ENCODE measurements at places on chromosomes 2 and 18.

GRCh38 chr2:36267194-36267593, 88.4 kb upstream of the CRIM1 start:
- no peak for DNase-seq

GRCh38 chr18:61998957-61999356, 106.2 kb upstream of the RNF152 start:
- no peak for DNase-seq

DNA sequence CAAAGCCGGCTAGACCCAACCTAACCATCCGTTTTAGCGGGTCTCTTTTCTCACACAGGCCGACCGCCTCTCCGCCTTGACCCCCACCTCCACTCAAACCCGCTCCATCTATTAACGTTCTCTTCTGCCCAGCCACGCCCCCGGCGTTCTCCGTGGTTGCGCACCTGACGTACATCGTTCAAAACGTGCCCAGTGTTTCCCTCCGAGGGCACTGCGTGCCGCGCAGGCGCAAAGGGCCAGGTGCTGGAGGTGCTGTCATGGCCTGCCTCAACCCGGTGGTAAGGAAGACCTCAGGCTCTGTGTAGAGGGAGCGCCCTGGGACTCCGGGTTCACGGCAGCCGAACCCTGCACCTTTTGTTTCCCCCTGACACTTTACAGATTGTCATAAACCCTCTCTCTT, at the start of gene GTF2A1L:
TSS of gene GTF2A1L (plus strand) at position 239 of the 400 bp plus-strand sequence. CDS start at position 258, 19 bp downstream.
- no peak for DNase-seq

DNA sequence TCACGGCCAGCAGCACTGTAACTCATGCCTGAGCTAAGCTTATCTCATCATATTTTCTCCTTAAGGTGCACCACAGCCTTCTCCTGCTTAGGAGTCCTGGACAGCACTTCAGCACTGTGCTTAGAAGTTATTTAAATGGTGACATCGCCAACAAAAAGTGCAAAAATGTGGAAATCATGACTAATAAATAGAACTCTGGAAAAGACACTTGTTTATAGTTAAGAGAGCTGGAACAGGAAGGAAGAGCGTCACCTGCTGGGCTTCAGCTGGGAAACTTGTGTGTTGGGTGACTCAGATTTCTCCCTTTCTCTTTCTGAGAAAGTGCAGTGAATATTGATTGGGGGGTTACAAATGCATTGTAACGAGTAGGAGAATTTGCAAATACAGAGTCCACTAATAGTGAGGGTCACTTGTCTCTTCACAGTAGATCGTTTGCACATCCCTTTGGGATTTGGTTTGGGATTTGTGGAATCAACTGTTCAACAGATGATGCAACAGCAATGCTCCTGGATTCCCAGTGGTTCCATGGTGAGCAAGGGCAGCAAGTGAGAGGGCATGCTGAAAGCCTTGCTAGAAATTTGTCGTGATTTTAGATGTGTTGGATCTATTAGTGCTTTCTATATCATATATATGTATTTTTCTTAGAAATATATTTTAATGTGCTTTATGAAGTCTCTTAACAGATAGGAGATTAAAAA, 84.2 kb downstream of the DOK6 start:
- DNase-seq: no peak

GRCh38 chr2:232336241-232336736, 42.3 kb upstream of the ALPP start:
- DNase-seq: no peak

DNA sequence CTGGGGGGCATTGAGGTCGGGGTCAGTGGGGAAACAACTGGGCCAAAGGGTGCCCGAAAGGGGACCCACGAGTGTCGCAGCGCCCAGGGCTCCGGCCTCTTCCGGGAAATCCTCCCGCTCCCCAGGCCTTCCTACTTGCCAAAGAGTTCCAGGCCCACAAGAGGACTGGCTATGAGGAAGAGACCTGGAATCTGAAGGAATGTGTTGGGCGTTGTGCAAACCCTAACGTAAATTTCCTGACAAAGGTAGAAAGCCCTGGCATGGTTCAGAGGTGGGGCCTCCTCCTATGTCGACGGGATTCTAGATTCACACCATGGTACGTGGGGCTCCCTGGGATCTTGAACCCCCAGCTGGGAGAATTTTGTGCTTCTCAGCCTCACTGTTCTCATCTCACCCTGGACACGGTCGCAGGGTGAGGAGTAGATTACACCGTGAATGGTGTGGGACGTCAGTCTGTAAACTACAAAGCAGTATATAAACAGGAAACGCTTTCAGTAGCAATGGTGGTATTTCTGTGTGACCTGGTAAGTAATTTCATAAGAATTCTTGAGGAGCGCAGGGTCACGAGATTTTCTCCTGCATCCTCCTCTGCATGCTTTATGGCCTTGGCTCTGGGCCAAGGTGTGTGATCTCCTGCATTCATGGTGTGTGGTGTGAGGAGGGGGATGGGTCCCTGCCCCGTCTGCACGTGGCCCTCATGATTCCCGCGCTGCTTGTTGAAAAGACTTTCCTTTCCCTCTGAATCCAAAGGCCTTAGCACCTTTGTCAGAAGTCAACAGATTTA, 868 bp downstream of the HSBP1L1 start:
- DNase-seq: no peak

GRCh38 chr2:170206805-170207407, 29.0 kb downstream of the MYO3B start:
- no peak for DNase-seq

GRCh38 chr18:12699747-12700146, 2.8 kb downstream of the CEP76 start:
- no peak for DNase-seq

DNA sequence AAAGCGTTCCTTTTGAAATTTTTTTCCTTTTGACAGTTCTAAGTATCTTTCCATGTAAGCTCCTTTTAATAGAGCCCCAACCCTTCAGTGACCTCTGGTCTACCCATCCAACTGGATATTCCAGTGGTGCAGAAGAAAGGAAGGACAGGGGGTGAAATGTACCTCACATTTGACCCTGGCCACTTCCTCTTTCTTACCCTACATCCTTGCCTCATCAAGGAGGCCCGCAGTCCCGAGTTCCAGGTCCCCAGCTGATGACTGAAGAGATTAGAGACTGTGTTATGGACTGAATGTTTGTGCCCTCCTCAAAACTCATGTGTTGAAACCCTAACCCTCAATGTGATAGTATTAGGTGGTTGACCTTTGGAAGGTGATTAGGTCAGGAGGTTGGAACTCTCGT, 158.1 kb downstream of the RBM43 start:
- DNase-seq: no peak

- DNase-seq: no peak
Observed at GRCh38 chr18:11982981-11983380, 1.7 kb downstream of the IMPA2 start.

DNA sequence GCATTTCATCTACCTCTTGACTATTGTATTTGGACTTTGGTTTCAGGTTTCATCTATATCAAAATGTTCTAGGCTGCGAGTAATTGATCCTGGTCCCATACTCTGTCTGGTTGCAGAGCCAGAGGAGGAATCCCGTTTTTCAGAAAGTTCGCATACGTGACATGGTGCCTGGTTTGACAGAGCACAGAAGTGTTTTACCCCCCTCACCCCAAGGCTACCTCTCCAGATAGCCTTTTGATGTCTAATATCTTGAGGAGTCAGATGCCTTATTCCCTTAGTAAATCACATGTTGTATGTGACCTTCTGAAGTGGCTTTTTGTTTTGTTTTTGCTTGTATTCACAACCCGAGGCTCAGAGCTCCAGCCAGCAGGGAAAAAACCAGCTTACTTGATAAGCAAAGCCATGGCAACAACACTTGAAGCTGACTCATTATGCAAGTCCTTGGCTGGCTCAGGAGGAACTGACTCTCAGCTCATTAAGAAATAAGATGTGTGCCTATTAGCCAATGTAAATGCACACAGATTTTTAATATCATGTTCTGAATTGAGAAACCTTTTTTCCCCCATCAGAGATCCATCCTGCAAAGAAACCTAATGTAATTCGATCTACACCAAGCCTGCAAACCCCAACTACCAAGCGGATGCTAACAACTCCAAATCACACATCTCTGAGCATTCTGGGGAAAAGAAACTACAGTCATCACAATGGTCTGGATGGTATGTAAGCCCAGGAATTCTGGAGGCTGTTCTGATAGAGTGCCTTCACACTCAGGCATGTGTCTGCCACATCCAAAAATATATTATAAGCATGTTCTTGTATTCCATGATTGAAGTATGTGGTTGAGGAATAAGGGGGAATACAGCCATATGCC, 41.4 kb downstream of the OXER1 start:
- peak; percentile 15 for DNase-seq

DNA sequence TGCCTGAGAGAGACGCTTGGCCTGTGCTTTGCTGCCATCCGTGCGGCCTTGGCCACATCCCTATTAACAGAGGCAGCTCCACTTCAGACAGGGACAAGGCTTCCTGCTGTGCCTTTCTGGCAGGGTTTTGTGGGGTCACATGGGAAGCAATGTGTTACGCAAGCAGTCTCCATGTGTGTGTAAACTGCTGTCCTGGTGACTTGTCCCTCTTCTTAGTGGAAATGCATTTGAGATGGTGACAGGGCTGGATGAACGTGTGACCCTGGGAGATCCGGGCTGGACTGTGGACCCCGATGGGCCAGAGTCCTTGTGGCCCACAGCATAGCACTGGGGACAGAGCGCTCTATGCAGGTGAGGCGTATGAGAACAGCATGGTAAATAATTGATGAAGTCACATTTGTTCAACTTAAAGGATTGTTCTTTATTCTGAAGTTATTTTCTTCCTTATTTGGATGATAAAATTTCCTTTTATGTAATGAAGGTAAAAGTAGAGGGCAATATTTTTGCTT, 23.2 kb downstream of the ASB1 start:
- DNase-seq: peak; percentile 63

- no peak for DNase-seq
Observed at GRCh38 chr2:182715121-182715891, 751 bp upstream of the DNAJC10 start.

GRCh38 chr18:29096079-29096770, 919.3 kb upstream of the CDH2 start:
- no peak for DNase-seq

- no peak for DNase-seq
Observed at GRCh38 chr2:182717816-182718215, 1.8 kb downstream of the DNAJC10 start.

DNA sequence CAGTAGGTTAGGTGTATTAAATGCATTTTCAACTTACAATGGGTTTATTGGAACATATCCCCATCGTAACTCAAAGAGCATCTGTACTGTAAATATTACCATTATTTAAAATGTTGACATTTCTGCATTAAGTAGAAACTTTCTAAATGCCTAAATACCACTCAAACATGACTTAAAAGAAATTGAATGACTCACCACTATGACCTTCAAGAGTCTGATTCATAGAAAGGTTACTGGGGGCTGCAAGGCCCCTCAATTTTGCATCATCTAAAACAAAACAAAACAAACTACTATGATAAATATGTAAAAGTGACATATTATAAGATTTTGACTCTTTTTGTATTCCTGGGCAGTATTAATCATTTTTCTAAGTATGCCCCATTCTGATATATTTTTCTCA, 7.6 kb downstream of the WDR35 start:
- no peak for DNase-seq

DNA sequence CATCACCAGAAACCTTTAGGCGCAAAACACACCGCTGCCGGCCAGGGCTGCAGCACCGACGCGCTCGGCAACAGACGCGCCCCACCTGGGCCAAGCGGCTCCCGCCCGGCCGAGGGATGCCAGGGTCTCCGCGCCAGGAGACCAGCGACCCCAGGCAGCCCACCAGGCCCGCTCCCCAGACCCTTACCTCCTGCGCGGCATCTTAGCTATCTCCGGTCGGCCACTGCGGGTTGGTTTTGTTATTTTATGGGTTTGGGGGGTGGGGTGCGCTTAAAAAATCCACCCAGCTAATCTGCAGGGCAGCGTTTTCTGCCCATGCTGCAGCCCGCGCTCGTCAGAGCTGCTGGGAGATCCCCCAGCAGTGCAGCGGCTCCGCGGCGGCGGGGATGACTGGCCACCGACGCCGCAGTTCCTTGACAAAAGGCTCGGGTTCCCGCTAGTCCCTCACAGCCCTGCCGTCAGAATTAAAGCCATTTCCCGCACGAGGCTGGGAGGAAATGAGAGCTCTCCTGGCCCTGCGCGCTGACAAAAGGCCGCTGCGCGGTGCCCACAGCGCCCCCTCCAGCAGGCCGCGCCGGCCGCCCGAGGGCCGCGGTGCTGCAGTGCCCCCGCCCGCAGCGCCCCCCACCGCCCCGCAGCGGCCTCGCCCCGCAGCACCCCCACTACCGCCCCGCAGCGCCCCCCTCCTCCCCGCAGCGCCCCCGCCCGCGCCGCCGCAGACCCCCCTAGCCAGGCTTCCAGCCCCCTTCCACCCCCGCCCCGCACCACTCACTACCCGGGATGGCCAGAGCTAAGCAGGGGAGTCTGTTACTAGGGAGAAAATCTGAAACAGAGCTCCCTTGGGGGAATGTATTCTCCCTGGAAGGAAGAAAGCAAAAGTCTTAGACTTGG, at the start of gene ADD2:
TSS of gene ADD2 (minus strand) at position 502 of the 891 bp plus-strand sequence. CDS start 61,792 bp downstream, outside the sequence.
- DNase-seq: peak; percentile 20

DNA sequence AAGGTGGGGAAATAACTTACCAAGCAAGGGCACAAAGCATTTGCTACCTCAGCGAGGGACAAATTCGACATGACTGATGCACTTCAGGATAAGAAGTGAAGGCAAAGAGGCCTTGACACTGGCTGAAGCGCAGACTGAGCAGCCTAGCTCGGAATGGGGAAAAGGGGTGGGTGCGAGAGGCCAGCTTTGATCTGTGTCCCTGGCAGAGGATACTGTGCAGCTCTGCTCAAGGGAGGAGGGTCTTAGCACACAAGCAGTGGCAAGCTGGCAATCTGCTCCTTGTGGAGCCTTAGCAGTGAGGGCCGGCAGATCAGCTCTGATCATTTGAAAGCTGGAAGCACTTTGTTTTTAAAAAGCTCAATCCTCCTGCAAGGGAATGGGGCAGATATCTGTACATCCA, 222.3 kb downstream of the ZBTB7C start:
- no peak for DNase-seq

Measured in heart right ventricle (tissue), 16 donors.